ENCODE measurements at places on chromosomes 13 and 19.

GRCh38 chr19:38831142-38831605, 420 bp downstream of the ECH1 start:
- DNase-seq, result peak; percentile 43

GRCh38 chr13:41458761-41459431, 1.5 kb downstream of the RGCC start:
- DNase-seq, result peak; percentile 76

- DNase-seq, result peak; percentile 68
These were observed at the start of gene ZSCAN1 for GRCh38 chr19:58033741-58034476. ZSCAN1 (plus strand) TSS chr19:58034025; CDS start chr19:58037837, 3,812 bp downstream.

DNA sequence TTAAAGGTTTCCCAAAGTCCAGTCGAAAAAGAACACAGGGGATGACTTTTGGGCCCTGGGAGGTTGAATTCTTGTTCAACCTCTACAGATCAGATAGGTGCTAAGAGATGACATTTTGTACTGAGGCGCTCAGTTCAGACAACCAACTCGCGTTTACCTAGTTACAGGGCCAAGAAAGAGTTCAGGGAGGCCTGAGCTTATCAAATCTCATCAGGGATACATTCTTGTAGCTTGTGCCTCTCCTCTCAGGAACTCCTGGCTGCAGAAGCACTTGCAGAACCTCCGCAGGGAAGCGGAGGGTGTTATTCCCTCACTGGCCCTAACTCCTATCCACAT, 825 bp downstream of the ZNF776 start:
- DNase-seq, result no peak

DNA sequence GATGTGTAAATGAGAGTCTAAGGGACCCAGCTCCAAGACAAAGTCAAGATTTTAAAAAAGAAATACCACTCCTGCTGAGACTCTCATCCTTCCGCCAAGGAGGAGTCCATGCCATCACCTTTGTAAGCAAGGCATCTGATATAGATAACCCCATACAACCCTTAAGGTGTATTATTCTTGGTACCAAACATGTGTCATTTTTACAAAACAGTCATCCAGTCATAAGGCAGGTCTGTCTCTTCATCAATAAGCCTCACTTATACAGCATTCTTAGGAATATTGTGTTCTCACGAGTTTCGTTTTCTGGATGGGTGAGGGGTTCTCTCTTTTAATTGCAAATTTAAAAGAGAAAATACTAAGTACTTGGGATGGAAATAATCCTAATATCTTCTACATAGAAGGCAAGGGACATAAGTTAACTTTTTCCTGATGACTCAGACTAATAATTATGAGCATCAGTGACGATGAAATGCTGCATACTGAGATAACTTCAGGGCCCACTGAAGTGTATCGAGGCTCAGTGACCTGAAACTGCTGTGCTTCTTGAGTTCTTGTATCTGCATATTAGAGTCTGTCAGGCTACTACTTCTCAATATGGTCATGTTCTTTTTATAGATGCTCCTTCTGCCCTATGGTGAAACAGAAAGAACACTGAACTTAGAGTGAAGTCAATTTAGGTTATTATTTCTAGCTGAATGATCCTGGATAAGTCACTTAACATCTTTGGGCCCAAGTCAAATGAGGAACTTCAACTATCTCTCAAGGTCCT, 166.6 kb downstream of the KLF12 start:
- DNase-seq, result no peak

DNA sequence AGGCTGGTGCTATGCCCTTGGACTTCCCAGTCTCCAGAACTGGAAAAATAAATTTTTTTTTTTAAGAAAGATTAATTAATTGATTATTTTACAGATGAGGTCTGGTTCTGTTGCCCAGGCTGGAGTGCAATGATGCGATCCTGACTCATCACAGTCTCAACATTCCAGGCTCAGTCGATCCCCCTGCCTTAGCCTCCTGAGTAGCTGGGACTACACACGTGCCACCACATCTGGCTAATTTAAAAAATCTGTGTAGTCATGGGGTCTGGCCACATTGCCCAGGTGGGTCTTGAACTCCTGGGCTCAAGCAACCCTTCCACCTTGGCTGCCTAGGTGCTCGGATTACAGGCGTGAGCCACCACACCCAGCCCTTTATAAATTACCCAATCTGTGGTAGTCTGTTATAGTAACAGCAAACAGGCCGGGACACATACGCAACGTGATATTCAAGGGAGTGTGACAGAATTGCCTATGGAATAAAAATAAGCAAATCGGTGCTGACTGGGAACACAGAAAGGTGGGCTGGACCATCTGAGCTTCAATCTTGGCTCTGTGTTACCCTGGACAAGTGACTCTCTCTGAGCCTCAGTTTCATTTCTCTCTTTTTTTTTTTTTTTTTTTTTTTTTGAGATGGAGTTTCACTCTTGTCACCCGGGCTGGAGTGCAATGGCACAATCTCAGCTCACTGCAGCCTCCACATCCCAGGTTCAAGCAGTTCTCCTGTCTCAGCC, 42.8 kb downstream of the PIN1 start:
- no peak for DNase-seq

- peak; percentile 47 for DNase-seq
These were observed 12.1 kb upstream of the GPR4 start for GRCh38 chr19:45613926-45614725.

- DNase-seq, result no peak
These were observed 55.1 kb downstream of the GPR180 start for GRCh38 chr13:94656766-94657165.

DNA sequence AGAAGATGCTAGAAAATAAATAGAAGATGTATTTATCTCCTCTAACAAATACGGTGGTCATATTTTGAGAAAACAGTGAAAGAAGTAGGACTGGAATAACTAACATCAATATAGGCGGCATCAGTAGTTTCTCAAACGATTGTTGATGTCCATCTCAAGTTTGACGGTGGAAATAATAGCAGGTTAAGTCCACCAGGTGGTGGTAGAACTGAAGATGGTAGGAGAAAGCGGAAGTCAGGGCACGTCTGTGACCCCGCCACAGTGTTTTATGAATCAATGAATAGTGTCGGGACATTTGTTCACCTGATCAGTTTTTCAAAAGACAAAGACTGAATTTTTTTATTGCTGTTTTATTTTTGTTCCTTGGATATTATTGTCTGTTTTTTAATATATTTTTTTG, 706.4 kb upstream of the SLC10A2 start:
- no peak for DNase-seq

- no peak for DNase-seq
These were observed 122.7 kb downstream of the AKAP11 start for GRCh38 chr13:42394711-42395085.

DNA sequence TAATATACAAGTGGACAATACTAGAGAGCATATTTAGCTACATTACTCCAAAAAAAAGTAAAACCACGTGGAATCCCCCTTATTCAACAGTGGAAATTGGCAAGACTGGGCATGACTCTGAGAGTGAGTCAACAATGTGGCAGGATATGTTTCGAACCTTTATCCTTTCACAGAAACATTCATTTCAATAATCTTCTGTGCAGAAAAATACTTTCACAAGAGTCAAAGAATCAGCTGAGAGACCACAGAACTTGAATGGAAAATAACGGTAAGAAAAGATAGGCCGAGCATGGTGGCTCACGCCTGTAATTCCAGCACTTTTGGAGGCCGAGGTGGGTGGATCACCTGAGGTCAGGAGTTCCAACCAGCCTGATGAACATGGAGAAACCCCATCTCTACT, 25.1 kb upstream of the CD70 start:
- no peak for DNase-seq

DNA sequence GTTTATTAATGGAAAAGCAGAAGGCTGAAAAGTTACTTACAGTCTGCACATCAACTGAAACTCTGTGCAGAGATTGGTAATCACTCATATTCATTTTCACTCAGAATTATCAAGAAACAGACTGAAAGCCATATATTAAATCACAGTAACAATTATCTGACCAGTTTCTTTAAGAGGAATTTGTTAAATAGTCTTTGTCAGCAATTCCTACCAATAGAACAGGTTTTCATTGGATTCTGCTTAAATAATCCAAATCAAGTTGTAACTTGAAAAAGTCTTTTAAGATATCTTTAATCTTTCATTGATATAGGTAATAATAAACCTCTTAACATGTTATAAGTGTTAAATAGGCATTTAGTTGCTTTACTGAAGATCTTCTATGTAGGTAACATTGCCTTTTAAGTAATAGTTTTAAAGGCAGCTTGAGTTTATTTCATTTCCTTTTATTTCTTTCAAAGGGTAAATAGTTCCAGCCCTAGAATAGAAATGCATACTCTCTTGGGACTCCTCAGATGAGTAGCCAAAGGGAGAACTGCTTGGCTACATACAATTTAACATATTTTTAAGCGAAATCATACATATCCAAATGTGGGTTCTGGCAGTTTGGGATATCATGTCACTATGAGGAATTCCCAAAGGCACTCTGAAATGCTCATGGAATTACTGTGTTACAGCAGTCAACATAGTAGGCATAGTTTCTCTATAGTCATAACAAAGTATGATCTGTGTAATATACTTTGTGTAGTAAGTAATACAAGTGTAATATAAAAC, 326.0 kb upstream of the SPRY2 start:
- DNase-seq, result no peak

DNA sequence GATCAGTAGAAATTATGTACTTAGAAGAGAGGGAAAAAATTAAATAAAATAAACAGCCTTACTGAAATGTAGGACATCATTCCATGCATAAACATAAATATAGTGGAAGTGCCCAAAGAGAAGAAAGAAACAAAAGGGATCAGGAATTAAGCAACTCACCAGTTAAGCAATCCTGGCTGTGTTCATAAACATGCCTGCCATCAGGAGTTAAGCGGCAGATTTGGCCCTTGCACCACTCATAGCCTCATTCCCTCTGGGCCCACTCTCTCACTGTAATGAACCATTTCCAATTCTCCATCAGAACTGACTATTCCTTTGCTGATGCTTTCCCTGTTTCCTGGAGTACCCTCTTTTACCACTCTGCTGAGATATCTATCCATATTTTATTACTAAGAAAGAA, 281.4 kb downstream of the LHFPL6 start:
- DNase-seq, result no peak

DNA sequence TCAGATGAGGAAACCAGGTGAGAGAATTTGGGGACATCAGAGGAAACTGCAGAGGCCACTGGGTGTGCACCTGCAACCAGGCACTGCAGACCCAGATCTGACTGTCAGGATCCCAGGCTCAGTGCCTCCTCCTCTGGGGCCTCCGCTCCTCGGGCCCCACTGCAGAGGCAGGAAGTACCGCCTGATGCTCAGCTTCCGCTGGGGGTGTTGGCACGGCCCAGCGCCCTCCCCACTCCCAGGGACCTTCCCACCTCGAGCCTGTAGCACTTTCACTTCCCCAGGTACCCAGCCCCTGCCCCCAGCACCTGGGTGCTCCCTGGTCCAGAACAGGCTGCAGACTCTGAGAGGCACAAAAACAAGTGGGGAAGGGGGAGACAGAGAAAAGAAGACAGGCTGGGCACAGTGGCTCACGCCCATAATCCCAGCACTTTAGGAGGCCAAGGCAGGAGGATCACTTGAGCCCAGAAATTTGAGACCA, 1.4 kb upstream of the CD37 start:
- peak; percentile 88 for DNase-seq

GRCh38 chr13:20431080-20431479, 94.6 kb downstream of the CRYL1 start:
- no peak for DNase-seq

GRCh38 chr13:24734950-24735349, 29.0 kb upstream of the RNF17 start:
- DNase-seq, result no peak

DNA sequence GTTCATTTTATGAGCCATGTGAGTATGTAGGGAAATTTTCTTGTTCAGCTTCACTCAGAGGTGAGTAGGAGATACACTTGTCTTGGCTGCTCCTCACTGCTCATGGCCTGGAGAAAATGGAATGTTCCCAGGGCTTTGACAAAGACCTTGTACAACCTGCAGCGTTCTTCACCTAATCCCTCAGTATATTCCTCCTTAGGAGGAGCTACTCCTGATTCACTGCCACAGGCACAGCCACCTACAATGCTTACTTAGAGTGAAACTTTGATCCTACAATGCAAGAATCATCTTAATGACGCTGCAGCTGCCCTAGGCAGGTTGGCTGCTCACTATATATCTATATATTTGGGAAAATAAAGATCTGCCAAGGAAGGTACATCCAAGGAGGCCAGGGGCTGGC, 364.2 kb downstream of the KLF5 start:
- DNase-seq, result no peak

- no peak for DNase-seq
These were observed 38.8 kb downstream of the SLITRK5 start for GRCh38 chr13:87709947-87710346.

DNA sequence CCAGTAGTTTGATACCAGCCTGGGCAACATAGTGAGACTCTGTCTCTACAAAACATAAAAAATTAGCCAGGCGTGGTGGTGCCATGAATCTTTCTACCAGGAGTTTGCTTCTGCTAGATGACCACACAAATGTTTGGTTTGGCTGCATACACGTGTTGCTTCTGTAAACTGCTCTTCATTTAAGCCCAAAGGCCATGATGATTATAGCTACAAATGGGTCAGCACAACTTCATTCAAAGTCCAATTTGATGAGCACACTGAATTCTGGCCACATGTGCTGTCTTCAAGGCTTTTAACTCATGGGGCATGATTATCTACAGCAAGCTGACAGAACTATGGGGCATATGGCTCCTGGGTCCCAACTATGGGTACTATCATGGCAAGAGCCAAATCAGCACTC, 46.3 kb upstream of the DCT start:
- DNase-seq, result no peak

- peak; percentile 41 for DNase-seq
These were observed 3.9 kb downstream of the DNAJB1 start for GRCh38 chr19:14514215-14514863.

- DNase-seq, result no peak
These were observed 21.7 kb downstream of the ZNF274 start for GRCh38 chr19:58204566-58204965.

DNA sequence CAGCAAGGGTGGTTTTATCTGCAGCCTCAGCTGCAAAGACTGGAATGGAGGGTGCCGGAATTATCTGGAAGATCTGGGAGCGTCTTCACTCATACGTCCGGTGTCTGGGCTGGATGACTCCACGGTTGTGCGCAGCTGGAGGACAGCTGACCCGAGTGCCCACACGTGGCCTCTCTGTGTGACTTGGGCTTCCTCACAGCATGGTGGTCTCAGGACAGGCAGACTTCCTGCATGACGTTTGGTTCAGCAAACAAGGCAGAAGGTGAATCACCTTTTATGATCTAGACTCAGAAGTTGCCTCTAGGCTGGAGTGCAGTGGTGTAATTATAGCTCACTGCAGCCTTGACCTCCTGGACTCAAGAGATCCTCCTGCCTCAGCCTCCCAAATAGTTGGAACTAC, 33.2 kb downstream of the CACNG6 start:
- DNase-seq, result no peak

DNA sequence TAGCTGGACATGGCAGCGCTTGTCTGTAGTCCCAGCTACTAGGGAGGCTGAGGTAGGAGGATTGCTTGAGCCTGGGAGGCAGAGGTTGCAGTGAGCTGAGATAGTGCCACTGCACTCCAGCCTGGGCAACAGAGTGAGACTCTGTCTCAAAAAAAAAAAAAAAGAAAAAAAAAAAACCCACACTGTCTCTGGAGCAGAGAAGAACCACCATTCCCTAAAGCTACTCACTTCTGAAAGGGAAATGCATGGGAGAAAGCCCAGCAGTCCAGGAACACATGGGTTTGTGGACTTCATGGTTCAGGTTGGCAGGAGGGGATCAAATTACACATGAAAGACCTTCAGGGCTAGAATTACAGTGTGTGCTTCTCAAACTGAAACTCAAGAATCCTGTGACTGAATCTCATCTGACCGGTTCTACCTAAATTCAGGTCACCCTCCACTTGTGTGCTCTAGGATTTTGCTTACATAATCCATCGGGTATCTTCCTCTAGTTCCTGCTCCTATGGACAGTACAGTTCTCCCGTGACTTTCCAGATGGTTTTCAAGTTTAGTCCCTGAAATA, 30.2 kb upstream of the CPB2 start:
- no peak for DNase-seq

All from CD4-positive, alpha-beta T cell treated with Interleukin-15 for 1 hour (primary cell).